Gastroesophageal sphincter (tissue), 4 donors: ENCODE measurements at places on chromosomes 2 and 18. TPM values are rescaled to one million over a fixed set of nuclear protein-coding genes. Genes with fewer than 3 reads are reported as not detected.
A peak's percentile ranks its signal among the peaks of the same experiment; 100 is the strongest.

DNA sequence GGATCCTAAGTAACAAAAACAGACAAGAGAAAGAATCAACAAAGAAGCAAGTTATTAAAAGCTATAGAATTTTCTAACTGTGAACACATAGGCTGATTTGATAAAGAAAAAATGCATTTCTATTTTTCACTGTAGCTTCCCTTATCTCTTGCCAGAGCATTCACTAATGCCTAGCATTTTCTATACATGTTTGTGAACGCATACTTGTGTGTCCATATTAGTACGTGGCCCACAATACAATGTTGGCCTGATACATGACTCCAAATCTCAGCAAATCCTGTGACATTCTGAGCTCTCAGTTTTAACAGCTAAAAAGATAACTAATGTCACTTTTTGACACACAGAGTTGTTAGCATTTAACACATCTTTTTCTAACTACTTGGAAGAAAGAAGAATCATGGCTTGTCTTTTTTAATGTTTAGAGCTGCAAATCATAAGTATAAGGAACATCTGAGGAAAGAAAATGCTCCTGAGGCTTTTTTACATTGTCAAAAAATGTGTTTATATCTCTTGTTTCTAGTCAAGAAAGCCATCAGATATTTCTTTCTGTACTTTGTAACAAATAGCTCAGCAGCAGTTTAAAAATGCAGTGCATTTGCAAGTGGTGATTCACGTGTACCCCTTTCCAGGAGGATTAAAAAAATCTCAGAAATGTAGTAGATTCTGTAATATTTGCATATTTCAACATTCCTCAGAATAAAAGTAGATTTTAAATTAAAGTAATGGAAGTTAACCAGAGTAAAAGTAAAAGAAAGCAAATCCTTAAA is 1646.8 kb upstream of the TMEFF2 start:
- no peak for ATAC-seq

GRCh38 chr2:240920783-240921231 is 14.7 kb downstream of the CROCC2 start:
- ATAC-seq, result no peak

DNA sequence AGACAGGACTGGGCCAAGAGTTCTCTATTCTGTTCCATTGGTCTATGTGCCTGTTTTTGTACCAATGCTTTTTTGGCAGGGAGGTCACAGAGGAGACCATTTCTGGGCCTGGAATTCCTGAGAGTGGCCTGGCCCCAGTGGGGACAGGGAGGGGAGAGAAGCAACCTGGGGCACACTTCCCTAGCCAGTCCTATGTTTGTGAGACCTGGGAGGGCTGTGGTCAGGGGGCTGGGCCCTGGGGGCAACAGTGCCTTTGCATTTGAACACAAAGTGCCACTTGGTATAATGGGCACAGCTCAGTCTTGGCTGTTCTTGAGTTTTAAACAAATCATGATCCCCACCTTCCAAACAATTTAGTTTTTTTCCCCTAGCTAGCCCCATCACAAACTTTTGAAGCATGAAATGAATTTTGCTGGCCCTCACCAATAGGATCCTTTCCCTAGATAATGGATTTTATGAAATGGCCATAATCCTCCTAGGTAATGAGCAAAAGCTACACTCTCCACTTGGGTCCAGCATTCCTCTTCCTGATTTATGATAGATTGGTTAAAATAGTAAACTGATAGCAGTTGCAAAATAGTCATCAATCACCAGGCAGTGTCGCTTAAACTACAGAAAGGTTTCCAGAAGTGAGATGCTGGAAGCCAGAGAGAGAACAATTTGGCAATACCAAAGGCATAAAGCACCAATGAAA is 133.5 kb downstream of the GLI2 start:
- no peak for ATAC-seq

DNA sequence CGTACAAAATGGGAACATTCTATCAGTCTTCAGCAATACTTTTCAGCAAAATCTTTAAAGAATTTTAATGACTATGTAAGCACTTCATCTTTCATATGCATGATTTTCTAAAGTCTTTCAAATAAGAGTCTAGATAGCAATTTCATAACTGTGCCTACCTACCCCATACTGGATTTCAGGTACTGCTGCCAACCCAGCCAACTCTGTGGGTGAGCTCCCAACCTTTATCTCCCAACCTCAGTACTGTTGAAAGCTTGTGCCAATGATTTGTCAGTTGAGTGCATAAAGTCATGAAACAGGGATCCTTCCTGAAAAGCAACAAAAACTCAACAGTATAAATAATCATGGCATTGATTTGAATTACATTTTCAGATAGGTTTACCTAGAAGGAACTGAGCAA is 296.9 kb downstream of the PID1 start:
- no peak for ATAC-seq

- ATAC-seq, result no peak
Measured at GRCh38 chr2:96267159-96267971, 1.3 kb downstream of the CIAO1 start.

GRCh38 chr2:207869784-207870778 is 100.4 kb upstream of the FZD5 start:
- no peak for ATAC-seq

- ATAC-seq, result no peak
Measured at GRCh38 chr2:51960841-51961335, 929.0 kb upstream of the NRXN1 start.

DNA sequence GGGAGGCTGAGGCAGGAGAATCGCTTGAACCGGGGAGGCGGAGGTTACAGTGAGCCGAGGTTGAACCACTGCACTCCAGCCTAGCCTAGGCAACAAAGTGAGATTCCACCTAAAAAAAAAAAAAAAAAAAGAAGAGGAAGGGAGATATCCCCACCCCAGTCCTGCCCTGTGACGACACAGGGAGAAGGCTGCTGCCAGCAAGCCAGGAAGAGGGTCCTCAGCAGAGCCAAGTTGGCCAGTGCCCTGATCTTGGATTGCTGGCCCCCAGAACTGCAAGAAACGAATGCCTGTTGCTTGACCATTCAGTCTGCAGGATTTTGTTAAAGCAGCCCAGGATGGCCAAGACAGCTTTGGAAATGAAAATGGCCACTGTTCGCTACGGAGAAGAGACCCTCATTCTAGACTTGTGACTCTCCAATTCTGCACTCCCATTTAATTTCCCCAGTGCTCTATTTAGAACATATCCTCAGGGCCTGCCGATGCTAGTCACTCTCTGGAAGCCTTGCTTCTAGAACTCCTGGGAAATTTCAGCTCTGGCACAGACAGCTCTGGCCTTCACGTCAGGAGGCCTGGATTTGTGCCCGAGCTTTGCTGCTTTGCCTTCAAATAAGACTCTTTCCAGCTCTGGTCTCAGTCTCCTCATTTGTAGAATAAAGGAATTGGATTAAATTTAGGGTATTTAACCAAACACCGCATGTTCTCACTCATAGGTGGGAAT is 15.7 kb upstream of the AMMECR1L start:
- ATAC-seq, result peak; percentile 62

- ATAC-seq, result no peak
Measured at GRCh38 chr2:45942237-45942738, 290.8 kb downstream of the PRKCE start.

GRCh38 chr2:226551522-226552250 is 247.9 kb downstream of the IRS1 start:
- no peak for ATAC-seq

GRCh38 chr2:155997538-155997937 is 335.0 kb downstream of the NR4A2 start:
- ATAC-seq, result no peak

GRCh38 chr18:63267975-63268721 is 51.4 kb downstream of the BCL2 start:
- ATAC-seq, result no peak

Gene CD302
- total RNA-seq, result 60.0 TPM

Gene AQP12B
- total RNA-seq, result not detected

Gene CDKL4
- total RNA-seq, result not detected

Gene CYBRD1
- total RNA-seq, result 283 TPM

Gene SLC40A1
- total RNA-seq, result 32.1 TPM

Gene IGFBP5
- 1,402 TPM for total RNA-seq

Gene MEP1B
- not detected for total RNA-seq
